Stimulated activated CD8-positive, alpha-beta memory T cell treated with anti-CD3 and anti-CD28 coated beads, Interleukin-15, amount 100 ng/mL, for 24 hours (primary cell): ENCODE measurements at places on chromosomes 2 and 18.

DNA sequence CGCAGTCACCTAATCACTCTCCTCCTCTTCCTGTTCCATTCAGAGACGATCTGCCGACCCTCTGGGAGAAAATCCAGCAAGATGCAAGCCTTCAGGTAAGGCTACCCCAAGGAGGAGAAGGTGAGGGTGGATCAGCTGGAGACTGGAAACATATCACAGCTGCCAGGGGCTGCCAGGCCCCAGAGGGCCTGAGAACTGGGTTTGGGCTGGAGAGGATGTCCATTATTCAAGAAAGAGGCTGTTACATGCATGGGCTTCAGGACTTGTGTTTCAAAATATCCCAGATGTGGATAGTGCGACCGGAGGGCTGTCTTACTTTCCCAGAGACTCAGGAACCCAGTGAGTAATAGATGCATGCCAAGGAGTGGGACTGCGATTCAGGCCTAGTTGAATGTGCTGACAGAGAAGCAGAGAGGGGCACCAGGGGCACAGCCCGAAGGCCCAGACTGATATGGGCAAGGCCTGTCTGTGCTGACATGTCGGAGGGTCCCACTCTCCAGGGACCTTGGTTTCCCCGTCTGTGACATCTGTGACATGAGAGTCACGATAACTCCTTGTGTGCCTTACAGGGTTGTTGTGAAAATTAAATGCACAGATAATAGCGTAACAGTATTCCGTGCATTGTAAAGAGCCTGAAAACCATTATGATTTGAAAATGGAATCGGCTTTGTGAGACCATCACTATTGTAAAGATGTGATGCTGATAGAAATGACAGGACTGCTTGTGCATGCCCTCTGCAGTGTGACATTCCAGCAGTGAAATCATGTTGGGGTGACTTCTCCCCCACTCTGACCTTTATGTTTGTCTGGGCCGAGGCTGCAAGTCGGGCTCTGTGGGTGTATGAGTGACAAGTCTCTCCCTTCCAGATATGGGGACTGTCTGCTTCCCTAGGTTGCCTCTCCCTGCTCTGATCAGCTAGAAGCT is 510 bp downstream of the IL1RN start:
- no peak for DNase-seq

GRCh38 chr2:107430006-107430405 is 396.7 kb upstream of the RGPD4 start:
- no peak for DNase-seq

- no peak for DNase-seq
These were observed 30.7 kb upstream of the ERCC3 start for GRCh38 chr2:127324635-127325034.

DNA sequence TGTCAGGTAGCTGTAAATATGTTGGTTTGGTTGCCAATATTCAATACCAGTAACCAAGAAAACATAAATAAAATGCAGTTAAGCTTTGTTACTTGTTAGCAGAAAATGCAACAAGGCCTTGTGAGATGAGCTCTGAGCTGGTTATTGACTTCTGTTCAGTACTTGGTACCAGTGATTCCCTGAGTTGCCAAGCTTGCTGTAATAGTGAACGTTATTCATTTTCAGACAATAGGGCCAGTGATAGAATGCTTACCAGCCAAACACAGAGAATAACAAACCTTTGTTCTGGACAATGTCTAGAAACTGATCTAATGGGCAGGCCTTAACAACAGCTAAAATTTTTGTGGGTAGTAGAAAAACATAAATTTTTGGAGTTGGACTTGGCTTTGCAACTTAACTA is 29.5 kb downstream of the RASGRP3 start:
- DNase-seq, result no peak

DNA sequence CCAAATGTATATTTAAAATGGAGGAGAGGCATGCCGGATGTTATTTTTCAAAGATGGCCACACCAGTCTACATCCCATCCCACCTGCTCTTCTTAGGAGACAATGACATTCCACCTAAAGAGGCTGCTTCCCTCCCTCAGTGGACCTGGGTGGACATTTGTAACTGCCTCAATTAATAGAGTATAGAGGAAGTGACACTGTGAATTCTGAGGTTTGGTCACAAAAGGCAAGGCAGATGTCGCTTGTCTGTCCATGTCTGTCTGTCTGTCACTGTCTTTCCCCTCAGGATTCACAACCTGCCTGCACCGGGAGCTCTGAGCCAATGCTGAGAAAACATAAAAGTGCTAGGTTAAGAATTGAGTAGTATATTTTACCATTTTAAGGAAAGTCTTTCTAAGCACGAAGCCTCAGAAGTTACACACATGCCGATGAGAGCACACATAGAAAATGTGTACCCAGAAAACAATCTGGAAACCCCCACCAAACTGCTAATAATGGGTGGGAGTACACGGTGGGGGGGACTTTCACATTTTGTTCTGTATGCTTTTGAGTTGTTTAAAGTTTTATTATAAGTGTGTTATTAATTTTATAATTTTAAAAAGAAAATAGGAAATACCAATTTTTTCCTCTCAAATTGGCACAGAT is 21.0 kb downstream of the MIB1 start:
- DNase-seq, result no peak

GRCh38 chr2:127181851-127182250 is 38.2 kb downstream of the CYP27C1 start:
- DNase-seq, result no peak

- DNase-seq, result no peak
These were observed 156.1 kb downstream of the TTC27 start for GRCh38 chr2:32783933-32784332.

GRCh38 chr2:239289545-239289944 is 111.3 kb downstream of the HDAC4 start:
- no peak for DNase-seq

GRCh38 chr2:152175012-152175367 is 573 bp downstream of the STAM2 start:
- no peak for DNase-seq

- DNase-seq, result no peak
These were observed 352.6 kb upstream of the CWC22 start for GRCh38 chr2:180359522-180360282.
